ENCODE measurements at places on chromosomes 3 and 15.

- no peak for DNase-seq
Measured at GRCh38 chr3:136667081-136667480, 85.1 kb downstream of the STAG1 start.

DNA sequence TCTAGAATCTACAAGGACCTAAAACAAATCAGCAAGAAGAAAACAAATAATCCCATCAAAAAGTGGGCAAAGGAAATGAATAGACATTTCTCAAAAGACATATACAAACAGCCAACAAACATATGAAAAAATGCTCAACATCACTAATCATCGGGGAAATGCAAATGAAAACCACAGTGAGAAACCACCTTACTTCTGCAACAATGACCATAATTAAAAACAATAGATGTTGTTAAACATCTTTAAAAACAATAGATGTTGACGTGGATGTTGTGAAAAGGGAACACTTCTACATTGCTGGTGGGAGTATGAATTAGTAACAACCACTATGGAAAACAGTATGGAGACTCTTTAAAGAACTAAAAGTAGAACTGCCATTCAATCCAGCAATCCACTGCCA, 96.2 kb downstream of the CBLB start:
- DNase-seq, result no peak

GRCh38 chr15:25947323-25948314, 84.5 kb upstream of the ATP10A start:
- DNase-seq, result no peak

DNA sequence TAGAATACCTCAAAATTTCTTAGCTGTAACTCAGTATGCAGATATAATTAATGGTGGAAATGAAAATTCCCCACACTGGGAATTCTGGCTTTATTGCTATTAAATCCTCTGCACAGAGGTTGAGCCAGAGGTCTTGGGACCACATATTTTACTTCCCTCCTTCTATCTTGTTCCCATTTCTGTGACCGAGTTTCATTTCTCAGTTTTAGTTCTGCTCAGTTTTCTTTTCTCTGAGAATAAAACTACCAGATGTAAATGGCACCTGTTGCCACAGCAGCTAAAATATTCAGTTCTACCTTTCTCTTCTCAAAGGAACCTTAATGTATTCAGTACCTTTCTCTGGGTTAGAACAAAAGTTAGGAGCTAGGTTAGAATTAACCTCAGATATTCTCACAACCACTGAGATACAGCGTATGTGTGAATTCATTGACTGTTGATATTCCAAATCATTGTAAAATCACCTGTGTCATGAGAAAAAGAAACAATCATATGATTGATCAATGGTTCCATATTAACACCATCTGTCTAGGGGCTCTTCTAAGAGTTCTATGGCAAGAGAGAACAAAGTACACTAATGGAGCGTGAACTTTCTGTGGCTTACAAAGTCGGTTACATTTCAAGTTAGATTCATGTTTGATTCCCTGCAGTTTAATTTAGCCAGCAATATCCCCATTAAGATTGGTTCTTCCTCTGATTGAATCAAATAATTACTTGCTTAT, 374.1 kb downstream of the EFHB start:
- no peak for DNase-seq

DNA sequence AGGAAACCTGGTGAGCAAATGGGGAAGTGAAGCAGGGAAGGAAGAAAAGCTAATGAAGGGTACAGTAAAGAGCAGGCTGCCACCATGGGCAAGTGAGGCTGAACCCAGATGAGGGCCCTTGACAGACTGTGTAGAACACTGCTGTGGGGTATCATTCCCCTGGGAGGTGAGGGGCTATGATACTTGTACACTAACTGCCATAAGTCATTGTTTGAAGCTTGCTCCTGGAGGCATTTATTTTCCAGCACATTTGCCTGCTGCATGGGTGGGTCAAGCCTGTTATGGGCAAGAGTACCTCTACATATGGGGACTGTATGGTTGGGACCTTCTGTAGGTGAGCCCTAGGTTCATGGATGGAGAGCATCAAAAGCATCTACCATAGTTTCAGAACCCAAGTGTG, 57.4 kb downstream of the POMGNT2 start:
- no peak for DNase-seq

GRCh38 chr3:127410678-127411077, 122.8 kb upstream of the PRR20G start:
- no peak for DNase-seq

DNA sequence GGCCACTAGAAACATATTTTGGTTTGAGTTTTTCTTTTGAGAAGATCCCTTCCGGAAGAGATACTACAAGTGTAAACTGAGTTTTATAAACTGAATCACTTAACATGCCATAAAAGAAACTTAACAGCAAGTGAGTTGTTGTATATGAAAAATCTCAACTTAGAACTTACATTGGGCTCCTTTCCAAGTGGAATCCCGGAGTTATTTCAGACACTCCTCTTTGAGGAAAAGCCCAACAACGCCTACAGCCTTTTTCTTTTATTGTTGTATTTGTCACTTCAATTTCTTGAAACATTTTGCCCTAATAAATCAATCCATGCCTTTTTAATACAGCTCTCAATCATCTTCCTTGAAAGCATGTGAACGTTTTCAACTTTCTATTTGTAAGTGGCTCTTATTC, 137.3 kb downstream of the FEZF2 start:
- no peak for DNase-seq

DNA sequence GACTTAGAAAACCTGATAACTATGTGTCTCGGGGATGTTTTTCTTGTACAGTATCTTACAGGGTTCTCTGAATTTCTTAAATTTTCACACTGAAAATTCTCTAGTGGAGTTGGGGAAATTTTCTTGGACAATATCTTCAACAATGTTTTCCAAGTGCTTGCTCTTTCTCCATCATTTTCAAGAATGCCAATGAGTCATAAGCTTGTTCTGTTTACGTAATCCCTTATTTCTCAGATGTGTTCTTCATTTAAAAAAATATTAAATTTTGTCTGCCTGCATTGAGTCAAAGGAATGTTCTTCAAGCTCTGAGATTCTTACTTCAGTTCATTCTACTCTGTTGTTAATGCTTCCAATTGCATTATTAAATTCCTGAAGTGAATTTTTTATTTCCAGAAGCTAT, 21.9 kb upstream of the PLSCR2 start:
- DNase-seq, result no peak

DNA sequence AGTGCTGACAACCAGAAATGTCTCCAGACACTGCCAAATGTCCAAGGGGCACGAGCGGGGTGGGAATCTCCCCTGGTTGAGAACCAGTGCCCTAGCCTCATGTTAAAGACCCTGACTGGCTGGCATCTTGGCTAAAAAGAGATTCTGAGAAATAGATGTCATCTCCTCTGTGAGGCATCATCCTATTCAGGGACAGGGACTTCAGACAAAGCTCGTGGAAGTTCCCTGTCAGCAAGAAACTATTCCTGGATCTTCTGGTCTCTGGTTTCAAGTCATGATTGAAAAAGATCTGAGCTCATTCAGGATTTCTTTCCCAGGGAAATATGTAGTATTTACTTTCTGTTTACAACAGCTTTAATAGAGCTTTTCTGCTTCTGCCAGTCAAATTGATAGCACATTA, 10.8 kb downstream of the WDR5B start:
- no peak for DNase-seq

- DNase-seq, result no peak
Measured at GRCh38 chr15:64490598-64491259, 30.4 kb downstream of the ZNF609 start.
